ENCODE measurements at places on chromosomes 7 and 10. TPM values are rescaled to one million over a fixed set of nuclear protein-coding genes. Genes with fewer than 3 reads are reported as not detected.

- no peak for DNase-seq
- H3K4me1 ChIP-seq, result no peaks in the 10 kb centered on the region
- no peak overlapping the region for H3K4me3 ChIP-seq
- no peaks in the 10 kb centered on the region for H3K36me3 ChIP-seq
- H3K27ac ChIP-seq, result no peak overlapping the region
Observed at GRCh38 chr7:88102675-88103074, 117.2 kb downstream of the SRI start.

DNA sequence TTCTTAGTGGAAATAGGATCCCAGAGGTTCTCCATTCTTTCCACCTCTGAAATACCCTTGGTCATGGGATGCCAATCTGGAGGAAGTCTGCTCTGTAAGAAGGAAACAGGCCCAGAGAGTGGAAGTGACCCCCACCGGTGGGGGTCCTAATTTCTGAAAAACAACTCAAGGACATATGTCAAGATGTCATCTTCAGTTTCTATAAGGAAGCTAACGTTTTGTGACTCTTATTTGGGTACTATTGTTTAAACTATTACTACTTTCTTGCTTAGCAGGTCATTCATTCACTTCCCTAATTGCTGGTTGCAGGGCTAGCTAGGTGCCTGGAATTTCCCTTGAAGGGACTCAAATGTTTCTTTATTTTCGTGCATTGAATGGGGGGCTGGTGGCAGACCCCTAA lies 1.9 kb upstream of the ZNF775 start:
- no peak for DNase-seq
- H3K4me3 ChIP-seq, result no peak overlapping the region
- no peaks in the 10 kb centered on the region for H3K27me3 ChIP-seq

Gene SPDYE6
- not detected for total RNA-seq

Gene ALOX5
- total RNA-seq, result 16.3 TPM

DNA sequence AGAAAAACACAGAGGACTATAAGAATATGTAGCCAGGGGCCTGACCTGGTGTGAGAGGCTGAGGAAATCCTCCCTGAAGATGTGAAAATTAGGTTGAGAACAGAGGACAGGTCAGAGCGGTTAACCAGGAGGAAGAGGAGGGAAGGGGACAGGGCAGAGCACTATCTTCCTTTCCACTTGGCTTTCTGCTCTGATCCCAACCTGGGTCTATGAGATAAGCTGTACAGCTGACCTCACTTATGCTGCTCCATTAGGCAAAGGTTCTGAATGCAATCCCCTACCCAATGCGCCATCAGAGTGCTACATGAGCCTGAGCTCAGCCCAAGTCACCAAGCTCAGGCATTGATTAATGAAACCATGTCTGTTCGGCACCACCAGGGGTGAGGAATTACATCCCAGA lies 10.5 kb downstream of the LIPA start:
- peaks cover 8% of the 10 kb centered on the region for H3K36me3 ChIP-seq
- H3K4me3 ChIP-seq, result no peak overlapping the region
- H3K27me3 ChIP-seq, result no peaks in the 10 kb centered on the region

- no peaks in the 10 kb centered on the region for H3K36me3 ChIP-seq
- no peak overlapping the region for H3K27ac ChIP-seq
- no peak overlapping the region for H3K4me3 ChIP-seq
- no peaks in the 10 kb centered on the region for H3K27me3 ChIP-seq
- H3K4me1 ChIP-seq, result no peaks in the 10 kb centered on the region
Observed at GRCh38 chr10:88507404-88507803, 75.7 kb downstream of the RNLS start.

Gene SORCS3
- 0.16 TPM for total RNA-seq

Gene TMEM196
- not detected for total RNA-seq

DNA sequence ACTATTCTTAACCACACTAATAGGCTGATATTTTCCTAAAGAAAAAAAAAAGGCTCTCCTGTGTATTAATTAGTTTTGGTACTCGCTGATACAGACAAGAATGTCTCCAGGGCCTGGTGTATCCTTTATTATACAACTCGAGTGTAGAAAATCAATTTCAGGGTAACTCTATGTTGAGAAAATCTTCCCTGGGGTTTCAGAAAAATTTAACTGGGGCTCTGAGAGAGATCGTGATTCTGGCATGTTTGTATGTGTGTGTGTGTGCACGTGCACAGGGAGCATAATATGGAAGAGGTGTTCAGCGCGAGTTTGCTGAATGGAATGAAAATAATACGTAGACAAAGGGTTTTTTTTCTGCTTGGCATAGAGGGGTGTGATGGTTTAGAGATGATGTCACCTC lies 496.8 kb downstream of the GPAM start:
- no peaks in the 10 kb centered on the region for H3K36me3 ChIP-seq
- no peak overlapping the region for H3K27ac ChIP-seq
- no peaks in the 10 kb centered on the region for H3K4me1 ChIP-seq
- H3K4me3 ChIP-seq, result no peak overlapping the region
- H3K27me3 ChIP-seq, result no peaks in the 10 kb centered on the region

DNA sequence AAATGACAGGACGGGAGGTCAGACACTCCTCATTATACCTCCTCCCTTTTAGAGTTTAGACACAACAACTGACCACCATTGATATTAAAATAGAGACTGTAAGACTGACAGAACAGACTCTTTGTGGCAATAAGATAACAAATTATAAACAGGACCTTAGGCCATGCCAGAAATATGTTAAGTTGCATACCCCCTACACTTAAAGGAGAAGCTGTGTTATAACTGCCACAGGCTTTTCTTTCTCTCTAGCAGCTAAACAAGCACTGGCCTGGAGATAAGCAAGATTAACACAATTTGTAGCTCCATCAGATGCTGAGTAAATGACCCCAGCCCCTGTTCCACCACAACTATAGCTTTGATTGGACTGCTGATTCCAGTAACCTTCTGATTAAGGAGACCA lies 10.5 kb upstream of the UNC5B start:
- DNase-seq, result no peak
- H3K4me1 ChIP-seq, result no peaks in the 10 kb centered on the region
- no peak overlapping the region for H3K27ac ChIP-seq
- no peak overlapping the region for H3K4me3 ChIP-seq
- no peaks in the 10 kb centered on the region for H3K36me3 ChIP-seq

- H3K4me3 ChIP-seq, result no peak overlapping the region
- H3K27ac ChIP-seq, result no peak overlapping the region
- DNase-seq, result no peak
- no peaks in the 10 kb centered on the region for H3K36me3 ChIP-seq
- H3K27me3 ChIP-seq, result no peaks in the 10 kb centered on the region
Observed at GRCh38 chr10:46308666-46309450, 22.1 kb downstream of the ANTXRL start.

DNA sequence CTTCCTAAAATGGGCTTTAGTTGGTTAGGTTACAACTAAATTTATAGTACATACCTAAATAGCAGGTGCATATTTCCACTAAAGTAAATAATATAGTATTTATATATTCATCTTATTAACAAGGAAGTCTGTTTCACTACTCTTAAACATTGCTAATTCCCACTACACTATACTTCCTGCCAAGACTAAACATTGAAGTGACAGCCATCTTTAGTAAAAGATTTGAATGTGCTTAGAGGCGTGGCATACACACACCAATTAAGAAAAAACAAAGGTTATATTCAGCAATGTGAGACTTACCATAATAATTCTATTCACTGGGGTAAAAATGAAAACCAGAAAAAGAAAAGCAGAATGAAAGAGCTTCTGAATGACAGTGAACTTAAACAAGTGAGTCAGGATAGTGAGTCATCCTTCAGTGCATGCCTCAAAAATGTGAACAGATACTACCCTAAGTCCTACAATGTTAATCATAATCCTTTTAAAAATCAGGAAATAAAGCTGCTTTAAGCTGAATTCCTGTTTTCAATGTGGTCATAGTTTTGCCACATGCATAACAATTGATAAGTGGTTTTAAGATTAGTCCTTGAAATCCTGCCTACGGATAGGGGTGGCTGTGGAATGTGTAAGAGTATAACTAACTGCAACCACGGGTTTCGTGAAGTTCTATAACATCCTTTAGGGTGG lies 59.4 kb downstream of the USP6NL start:
- DNase-seq, result no peak
- H3K4me1 ChIP-seq, result peaks cover 11% of the 10 kb centered on the region
- no peak overlapping the region for H3K4me3 ChIP-seq
- H3K36me3 ChIP-seq, result no peaks in the 10 kb centered on the region

GRCh38 chr7:91473619-91474018 lies 209.4 kb downstream of the FZD1 start:
- no peaks in the 10 kb centered on the region for H3K27me3 ChIP-seq
- no peaks in the 10 kb centered on the region for H3K4me1 ChIP-seq
- H3K27ac ChIP-seq, result no peak overlapping the region
- no peak overlapping the region for H3K4me3 ChIP-seq
- no peaks in the 10 kb centered on the region for H3K36me3 ChIP-seq

DNA sequence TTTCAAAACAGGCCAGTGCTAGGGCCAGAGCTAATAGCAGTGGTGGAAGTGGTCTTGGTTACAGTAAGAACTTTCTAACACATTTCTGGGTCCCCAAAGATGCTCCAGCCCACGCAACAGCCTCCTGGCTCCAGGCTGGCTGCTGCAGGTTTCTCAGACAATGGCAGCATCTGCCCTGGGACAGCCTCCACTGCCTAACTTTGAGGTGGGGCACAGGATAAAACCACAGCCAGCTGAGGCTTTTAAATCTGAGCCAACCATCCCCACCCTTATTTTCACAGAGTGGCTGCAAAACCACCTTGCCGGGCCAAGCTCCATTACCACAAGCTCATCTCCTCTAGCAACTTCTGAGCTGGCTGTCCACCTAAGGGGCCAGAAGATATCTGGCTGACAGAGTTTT lies 84.8 kb downstream of the FAM53B start:
- H3K4me3 ChIP-seq, result no peak overlapping the region
- no peaks in the 10 kb centered on the region for H3K27me3 ChIP-seq
- peak overlapping the region; percentile 26 for H3K27ac ChIP-seq

DNA sequence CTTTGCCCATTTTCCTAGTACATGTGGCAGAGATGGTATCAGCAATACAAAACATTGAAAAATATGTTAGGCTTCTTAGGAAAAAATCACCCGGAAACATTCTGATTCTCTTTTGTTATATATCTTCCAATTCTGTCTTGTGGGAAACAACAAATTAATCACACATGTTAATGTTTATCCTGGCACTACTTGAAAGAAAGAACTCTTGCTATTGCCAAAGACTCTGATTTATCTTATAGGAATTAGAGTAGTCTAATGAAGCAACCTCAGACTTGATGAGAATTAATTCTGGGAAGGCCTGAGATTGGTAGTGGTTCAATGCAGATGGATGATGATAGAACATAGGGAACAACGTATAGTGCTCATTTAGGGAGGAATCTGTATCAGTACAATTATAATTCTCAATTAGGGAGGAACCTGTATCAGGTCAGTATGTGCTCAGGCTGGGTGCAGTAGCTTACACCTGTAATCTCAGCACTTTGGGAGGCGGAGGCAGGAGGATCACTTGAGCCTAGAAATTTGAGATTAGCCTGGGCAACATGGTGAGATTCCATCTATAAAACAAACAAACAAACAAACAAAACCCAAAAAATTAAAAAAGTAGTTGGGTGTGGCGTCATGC lies 50.7 kb downstream of the TAS2R16 start:
- DNase-seq, result no peak
- H3K4me3 ChIP-seq, result no peak overlapping the region
- H3K4me1 ChIP-seq, result no peaks in the 10 kb centered on the region
- no peaks in the 10 kb centered on the region for H3K36me3 ChIP-seq
- H3K27me3 ChIP-seq, result no peaks in the 10 kb centered on the region
- H3K27ac ChIP-seq, result no peak overlapping the region

DNA sequence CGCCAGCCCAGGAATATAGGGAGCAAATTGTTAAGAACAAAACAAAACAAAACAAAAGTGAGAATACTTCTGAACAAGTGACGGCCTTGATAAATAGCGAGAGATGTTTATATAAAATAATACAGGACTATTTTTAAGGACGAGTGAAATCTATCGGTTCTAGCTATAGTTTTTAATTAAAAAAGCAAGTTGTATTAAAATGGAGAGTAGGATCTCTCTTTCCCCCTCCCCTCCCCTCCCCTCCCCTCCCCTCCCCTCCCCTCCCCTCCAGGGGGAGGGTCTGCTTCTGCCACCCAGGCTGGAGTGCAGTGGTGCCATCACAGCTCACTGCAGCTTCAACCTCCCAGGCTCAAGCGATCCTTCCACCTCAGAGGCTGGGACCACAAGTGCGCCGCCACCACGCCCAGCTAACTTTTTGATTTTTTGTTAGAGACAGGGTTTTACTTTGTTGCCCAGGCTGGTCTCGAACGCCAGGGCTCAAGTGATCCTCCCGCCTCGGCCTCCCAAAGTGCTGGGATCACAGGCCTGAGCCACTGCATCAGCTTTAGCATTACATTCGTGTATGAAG lies 440 bp upstream of the TCAF1 start:
- no peak for DNase-seq
- peaks cover 25% of the 10 kb centered on the region for H3K4me1 ChIP-seq
- peak overlapping the region; percentile 90 for H3K4me3 ChIP-seq

Gene LRRD1
- total RNA-seq, result 0.29 TPM

Gene TCTN3
- total RNA-seq, result 24.3 TPM

DNA sequence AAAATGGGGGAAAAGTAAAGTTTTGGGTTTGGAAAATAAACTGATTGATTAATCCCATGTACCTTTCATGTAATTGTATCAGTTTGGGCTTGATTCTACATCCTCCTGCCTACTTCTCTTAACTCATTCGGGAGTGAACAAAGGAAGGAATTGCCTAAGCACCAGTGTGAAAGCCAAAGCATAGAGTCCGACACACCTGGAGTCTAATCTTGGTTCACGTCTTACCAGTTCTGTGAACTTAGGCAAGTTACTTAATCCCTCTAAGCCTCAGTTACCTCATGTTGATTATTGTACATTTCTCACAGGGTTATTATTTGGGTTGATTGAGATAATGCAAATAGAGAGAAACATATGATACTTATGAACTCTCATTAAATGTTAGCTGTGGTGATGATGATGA lies 41.1 kb upstream of the PRPS1L1 start:
- H3K4me1 ChIP-seq, result no peaks in the 10 kb centered on the region
- H3K36me3 ChIP-seq, result no peaks in the 10 kb centered on the region
- DNase-seq, result no peak
- no peaks in the 10 kb centered on the region for H3K27me3 ChIP-seq
- no peak overlapping the region for H3K4me3 ChIP-seq
- H3K27ac ChIP-seq, result no peak overlapping the region

GRCh38 chr10:119460369-119461195 lies 81.9 kb downstream of the RGS10 start:
- peaks cover 10% of the 10 kb centered on the region for H3K36me3 ChIP-seq
- H3K4me3 ChIP-seq, result no peak overlapping the region
- H3K27ac ChIP-seq, result no peak overlapping the region
- DNase-seq, result no peak

DNA sequence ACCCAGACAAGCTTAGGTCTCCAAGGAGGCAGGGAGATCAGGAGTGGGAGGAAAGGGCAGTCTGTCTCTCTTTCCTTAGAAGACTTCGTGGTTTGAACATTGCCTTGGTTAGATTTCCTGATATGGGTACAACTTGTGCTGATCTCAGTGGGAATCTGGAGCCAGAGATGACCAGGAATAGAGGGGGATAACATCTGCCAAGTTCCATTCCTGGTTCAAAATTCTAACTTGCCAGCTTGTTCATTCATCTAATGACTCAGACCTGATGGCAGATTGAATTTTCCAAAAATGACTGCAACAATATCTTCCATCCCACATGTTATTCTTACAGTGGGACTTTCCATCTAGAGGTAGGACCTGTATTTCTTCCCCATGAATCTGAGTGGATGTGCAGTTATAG lies 394.3 kb upstream of the PODXL start:
- no peak for DNase-seq
- H3K27ac ChIP-seq, result no peak overlapping the region
- H3K4me1 ChIP-seq, result peaks cover 27% of the 10 kb centered on the region
- no peak overlapping the region for H3K4me3 ChIP-seq
- no peaks in the 10 kb centered on the region for H3K36me3 ChIP-seq

Gene ADRA2A
- 2.3 TPM for total RNA-seq

Gene FRAT1
- total RNA-seq, result 6.4 TPM

Gene CRHR2
- total RNA-seq, result not detected
